NCI-H1417 treated with DMSO at 0.1 percent for 48 hours (cell line): ENCODE measurements at places on chromosomes 4 and X.

GRCh38 chrX:147550217-147550616, 361.5 kb upstream of the FMR1 start:
- DNase-seq, result no peak

DNA sequence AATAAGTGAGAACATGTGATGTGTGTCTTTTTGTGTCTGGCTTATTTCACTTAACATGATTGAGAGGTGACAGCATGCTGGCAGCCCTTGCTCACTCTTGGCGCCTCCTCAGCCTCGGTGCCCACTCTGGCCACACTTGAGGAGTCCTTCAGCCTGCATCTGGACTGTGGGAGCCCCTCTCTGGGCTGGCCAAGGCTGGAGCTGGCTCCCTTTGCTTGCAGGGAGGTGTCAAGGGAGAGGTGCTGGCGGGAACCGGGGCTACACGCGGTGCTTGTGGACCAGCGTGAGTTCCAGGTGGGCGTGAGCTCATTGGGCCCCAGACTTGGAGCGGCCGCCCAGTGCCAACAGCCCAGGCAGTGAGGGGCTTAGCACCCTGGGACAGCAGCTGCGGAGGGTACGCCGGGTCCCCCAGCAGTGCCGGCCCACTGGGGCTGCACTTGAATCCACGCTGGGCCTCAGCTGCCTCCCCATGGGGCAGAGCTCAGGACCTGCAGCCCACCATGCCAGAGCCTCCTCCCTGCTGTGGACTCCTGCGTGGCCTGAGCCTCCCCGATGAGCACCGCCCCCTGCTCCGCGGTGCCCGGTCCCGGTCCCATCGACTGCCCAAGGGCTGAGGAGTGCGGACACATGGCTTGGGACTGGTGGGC, 658.6 kb downstream of the GRXCR1 start:
- no peak for DNase-seq

DNA sequence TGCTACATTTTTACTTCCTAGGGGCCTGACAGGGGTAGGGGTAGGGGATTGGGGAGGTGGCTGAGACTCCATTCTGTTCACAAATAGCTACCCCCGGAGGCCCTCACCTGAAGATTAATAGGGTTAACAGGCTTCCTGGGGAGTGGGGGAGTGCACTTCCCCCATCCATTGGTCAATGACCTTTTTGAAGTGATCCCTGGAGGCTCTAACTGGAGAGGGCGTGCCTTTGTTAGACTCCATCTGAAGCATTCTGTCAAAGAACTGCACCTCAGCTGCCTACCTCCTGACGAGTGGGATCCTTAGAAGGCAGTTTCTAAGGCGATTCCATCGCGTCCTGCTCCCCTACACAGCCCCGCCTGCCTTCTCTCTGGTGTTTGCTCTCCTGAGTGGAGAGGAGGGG, 10.0 kb upstream of the MTM1 start:
- DNase-seq, result no peak

GRCh38 chr4:19748519-19749479, 502.9 kb upstream of the SLIT2 start:
- no peak for DNase-seq

- no peak for DNase-seq
These were observed 12.3 kb downstream of the PNMA6E start for GRCh38 chrX:153388722-153389459.
